Melanocyte of skin (primary cell): ENCODE measurements at places on chromosomes 6 and 20. TPM values are rescaled to one million over a fixed set of nuclear protein-coding genes. Genes with fewer than 3 reads are reported as not detected.

The LHFPL5 gene
- not detected in 2 replicates for total RNA-seq

The WDR27 gene
- 10.3 and 24.4 TPM in 2 replicates for total RNA-seq

The NR2E1 gene
- total RNA-seq = under 0.01 and 1.0 TPM in 2 replicates

The FAM184A gene
- total RNA-seq = 0.73 and 1.4 TPM in 2 replicates

The PLTP gene
- 40.7 and 52.0 TPM in 2 replicates for total RNA-seq
